ENCODE measurements at places on chromosomes 16 and 17.

GRCh38 chr17:55577687-55578086 is 66.4 kb upstream of the SMIM36 start:
- peak; percentile 41 for DNase-seq

DNA sequence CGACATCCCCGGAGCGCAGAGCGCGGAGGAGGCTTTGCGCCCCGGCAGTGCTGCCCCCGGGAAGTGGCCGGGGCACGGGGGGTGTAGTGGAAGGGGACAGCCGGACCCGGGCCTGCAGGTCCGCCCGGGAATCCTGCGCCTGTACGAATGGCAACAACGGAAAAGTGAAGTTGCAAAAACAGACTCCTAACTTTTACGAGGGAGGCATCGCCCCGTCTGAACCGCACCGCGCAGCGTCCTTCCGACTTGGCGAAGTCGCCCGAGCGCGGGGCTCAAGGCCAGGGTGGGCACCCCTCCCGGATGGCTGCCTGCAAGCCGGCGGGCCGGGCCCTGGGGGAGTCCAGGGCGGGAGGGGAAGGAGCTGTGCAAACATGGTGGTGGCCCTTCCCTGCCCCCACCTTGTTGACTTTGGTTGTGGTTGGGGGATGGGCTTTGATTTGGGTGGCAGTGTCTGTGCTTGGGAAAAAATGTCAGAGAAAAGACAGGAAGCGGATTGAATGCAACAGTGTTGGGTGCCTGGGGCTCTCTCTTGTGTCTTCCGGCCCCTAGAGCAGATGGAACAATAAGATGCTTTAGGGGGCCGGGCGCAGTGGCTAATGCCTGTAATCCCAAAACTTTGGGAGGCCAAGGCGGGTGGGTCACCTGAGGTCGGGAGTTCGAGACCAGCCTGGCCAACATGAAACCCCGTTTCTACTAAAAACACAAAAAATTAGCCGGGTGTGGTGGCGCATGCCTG is 675 bp downstream of the RNF213 start:
- peak; percentile 70 for DNase-seq

GRCh38 chr16:27677263-27677662 is 127.3 kb downstream of the KATNIP start:
- no peak for DNase-seq

DNA sequence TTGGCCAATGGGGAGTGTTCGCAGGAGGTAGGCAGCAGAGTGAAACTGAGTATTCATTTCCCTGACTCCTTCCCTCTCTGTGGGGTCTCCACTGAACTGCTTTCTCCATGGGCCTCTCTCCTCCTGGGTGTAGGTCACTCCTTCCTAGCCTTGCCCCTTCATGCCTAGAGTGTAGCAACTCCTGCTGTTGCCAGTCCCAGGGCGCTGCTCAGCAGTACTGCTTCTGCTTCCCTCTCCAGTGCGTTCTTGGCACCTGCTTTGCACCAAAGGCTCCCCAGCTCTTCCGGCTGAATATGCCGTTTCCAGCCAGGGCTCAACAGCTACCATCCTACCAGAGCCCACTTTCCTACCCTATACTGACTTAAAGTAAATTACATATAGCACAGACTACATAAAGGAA is 92.2 kb downstream of the MAF start:
- no peak for DNase-seq

DNA sequence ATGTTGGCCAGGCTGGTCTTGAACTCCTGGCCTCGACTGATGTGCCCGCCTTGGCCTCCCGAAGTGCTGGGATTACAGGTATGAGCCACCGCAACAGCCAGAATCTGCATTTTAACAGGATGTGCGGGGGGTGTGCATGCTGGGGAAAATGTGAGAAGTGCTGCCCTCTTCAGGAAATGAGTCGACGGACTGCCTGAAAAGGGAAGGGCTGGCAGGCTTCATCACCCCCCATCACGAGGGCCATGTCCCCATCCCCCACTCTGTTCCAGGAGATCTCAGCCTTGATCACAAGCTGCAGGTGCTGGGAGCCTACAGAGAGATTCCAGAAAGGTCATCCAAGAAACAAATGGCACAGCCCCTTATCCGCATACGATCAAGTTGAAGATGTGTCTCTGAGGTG is 195.3 kb upstream of the RPL38 start:
- DNase-seq: peak; percentile 9

DNA sequence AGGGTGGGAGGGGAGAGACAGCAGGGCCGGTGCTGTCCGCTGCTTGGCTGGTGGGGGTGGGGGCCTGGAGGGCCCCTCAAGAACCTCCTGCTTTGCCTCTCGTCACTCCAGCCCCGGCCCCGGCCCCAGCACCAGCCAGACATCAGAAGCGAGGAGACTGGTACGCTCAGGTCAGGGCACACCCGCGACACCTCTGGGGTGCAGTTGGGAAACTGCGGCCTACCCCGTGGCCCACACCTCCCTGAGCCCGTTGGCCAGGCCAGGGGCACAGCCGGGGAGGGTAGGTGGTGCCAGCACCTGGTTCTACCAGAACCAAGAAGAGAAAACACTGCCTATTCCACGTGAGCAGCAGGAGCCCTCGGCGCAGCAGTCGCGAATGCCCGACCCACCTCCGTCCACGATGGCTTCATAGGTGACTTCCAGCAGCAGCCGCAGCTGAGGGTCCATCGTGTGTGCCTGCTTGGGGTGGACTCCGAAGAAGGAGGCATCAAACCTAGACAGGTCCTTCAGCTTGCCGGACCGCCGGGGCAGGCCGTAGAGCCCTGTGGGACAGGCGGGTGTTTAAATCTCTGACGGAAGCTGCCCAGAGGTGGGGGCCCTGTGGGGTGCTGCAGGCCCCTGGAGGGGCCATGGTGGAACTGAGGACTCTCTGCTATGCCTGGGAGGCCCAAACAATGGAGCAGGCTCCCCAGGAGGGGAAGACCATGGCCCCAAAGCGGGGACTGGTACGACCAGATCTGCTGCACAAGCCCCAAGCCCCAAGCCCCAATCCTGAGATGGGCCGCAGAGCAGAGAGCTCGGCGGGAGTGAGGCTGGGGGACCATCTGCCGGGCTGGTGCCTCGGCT is 2.9 kb downstream of the FASN start:
- peak; percentile 11 for DNase-seq

DNA sequence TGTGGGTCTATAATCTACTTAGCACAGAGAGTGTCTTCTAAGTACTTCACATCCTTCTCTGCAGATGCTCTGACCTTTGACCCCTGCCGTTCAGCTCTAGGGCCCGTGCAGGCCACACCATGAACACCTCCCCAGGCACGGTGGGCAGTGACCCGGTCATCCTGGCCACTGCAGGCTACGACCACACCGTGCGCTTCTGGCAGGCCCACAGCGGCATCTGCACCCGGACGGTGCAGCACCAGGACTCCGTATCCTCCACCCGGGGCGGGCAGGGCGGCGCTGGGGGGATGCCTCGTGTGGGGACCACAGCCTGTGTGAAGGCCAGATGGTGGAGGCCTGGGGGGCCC is 686 bp downstream of the MLST8 start:
- no peak for DNase-seq

DNA sequence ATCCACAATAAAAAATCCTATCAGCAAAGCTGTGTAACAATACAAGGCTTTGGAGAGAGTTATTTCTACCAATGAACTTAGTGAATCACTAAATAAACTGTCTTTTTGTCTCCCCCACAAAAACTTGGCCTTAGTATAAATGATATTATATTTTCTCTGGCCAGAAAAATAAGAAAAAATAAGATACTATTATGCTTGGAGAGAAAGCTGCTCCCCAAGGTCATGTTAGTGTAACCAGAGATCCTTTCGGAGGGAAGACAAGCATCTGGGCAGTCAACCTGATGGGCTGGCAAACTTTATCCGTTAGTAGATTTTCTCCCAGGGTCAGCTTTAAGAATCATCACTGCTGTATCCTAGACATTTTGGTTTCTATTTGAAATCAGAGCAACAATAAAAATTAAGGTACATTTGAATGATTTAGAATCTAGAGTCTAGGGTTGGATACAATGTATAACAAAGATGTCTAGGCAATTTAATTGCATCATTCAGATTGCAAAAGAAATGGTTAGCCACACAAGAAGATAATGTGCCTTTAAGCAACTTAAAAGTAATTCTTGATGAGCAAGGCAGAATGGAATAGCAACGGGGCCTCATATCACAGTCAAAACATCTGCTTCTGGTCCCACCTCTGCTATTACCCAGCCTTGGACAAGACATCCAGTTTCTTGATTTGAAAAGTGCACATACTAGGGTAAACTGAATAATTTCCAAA is 280.4 kb downstream of the SLC39A11 start:
- DNase-seq: no peak

DNA sequence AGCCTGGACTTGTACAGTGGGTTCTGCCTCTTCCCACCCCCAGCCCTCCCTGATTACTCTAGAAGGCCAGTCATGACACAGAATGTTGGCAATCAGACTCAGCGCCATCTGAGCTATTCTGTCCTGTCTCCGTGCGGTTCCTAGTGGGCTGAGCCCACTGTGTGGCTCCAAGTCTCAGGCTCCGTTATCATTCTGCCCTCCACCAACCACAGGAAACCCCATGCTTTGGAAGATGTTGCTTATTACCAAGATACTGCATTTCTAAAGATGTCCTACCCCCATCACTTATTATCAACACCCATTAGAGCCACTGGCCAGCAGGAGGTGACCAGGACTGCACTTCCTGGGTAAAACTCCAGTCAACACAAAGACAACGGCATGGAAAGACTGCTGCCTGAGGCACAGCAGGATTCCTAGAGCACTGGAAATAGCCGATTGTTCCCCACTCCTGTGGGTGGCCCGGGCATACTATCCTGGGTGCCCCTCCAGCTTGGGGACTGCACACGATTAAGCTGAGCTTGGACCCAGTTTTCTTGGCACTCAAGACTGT is 133.6 kb downstream of the AATF start:
- DNase-seq: no peak

- no peak for DNase-seq
Measured at GRCh38 chr17:34988644-34989043, 8.3 kb downstream of the LIG3 start.

DNA sequence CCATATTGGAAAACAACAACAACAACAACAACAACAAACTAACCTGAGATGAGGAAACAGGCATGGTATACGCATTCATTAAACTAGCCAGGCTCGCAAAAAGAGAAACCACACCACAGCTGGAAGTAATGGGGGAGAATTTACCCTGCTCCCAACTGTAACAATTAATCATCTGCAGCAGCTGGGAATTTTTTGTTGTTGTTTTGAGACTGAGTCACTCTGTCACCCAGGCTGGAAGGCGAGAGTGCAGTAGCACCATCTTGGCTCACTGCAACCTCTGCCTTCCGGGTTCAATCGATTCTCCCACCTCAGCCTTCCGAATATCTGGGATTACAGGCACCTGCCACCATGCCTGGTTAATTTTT is 16.3 kb downstream of the PRPSAP1 start:
- DNase-seq: no peak

DNA sequence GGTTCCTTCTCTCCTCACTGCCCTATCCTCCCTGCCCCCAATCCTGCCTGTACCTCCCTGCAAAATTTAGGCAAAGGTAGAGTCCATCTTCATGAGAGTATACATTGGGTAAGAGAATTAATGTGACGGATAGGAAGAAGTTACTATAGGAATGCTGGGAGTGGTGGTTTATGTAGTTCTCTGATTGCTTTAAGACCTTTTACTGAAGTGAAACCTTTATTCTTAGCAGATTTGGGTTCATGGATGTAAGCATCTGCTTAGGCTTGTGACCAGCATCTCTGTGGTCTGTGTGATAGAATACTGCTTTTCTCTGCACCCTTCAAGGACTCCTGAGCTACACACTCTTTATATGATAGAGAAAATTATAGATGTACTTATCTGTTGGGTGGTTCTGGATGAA is 127.3 kb downstream of the PRKCA start:
- no peak for DNase-seq

DNA sequence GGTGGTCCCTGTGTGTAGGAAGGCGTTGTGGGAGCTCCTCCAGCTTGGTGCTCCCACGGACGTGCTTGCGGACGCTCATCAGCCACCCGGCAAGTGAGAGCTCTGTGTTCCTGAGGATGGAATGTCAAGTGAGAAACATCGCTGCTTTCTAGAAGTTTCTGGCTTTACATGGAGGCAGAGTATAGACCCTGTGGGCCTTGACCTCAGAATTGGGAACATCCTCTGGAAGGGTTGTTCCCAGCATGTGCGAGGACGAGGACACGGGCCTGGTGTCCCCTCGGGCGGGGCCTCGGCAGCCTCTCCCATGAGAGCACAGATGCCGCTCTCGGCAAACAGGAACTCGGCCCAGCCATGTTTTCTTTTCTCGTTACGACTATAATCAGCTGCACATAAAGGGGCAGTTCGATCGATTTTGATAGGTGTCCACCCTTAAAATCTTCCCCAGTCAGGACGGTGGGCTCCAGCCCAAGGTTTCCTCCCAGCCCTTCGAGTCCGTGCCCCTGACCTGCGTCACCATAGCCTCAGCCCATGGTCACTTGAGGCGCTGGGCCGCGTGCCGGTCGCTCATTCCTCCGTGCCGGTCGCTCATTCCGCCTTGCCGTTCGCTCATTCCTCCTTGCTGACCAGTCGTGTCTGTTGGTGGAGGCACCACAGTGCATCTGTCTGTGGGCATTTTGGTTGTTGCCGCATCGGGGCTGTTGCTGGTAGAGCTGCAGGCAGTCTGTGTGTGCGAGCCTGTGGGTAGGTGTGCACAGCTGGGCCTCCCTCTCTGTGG is 91.3 kb upstream of the ZNF750 start:
- no peak for DNase-seq

- DNase-seq: no peak
Measured at GRCh38 chr17:44552361-44552760, 4.9 kb upstream of the FZD2 start.

DNA sequence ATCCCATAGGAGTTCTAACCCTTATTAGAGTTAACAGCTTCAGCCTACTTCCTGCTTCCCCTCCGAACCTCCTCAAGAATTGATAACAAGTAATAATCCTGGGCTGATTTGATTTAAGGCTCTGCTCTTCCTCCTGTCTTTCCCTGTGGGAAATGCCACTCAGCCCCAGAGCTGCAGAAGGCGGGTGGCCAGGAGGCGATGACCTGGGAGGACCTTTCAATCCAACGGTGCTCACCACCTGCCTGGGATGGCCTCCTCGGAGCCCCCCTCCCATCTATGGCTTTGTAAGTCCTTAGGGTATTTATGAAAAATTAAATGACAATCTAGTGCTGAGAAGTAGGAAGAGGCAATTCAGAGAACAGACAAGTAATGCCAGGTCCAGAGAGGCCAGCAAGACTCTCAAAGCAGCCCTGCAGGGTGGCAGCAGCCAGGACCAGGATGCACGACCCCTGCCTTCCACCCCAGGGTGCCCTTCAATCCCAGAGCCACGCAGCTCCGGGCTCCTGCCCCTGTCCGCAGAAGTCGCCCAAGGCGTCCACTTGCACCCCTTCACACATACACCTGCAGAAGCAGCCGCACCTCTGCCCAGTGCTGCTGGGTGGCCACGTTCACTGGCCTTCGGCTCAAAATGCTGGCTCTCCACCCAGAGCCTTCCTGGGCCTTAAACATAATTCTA is 34.3 kb downstream of the ABR start:
- DNase-seq: no peak

Data from GM12865 (cell line).